ENCODE measurements at places on chromosomes 5 and 9. TPM values are rescaled to one million over a fixed set of nuclear protein-coding genes. Genes with fewer than 3 reads are reported as not detected.

GRCh38 chr5:178529080-178529479 lies 61.1 kb downstream of the COL23A1 start:
- no peak for DNase-seq

DNA sequence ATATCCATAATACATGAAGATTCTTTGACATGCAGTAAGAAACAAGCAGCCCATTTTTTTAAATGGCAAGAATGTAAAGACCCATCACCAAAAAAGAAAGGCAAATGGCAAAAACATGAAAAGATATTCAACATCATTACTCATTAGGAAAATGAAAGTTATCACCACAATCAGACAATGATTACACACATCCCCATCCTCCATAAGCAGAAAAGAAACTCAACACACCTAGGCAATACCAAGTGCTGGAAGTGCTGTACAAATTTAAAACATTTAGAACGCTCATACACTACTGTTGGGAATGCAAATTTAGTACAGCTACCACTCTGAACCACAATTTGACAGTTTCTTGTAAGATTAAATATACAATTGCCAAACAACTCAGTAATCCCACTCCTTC lies 466.7 kb downstream of the ACTL7B start:
- no peak for DNase-seq

DNA sequence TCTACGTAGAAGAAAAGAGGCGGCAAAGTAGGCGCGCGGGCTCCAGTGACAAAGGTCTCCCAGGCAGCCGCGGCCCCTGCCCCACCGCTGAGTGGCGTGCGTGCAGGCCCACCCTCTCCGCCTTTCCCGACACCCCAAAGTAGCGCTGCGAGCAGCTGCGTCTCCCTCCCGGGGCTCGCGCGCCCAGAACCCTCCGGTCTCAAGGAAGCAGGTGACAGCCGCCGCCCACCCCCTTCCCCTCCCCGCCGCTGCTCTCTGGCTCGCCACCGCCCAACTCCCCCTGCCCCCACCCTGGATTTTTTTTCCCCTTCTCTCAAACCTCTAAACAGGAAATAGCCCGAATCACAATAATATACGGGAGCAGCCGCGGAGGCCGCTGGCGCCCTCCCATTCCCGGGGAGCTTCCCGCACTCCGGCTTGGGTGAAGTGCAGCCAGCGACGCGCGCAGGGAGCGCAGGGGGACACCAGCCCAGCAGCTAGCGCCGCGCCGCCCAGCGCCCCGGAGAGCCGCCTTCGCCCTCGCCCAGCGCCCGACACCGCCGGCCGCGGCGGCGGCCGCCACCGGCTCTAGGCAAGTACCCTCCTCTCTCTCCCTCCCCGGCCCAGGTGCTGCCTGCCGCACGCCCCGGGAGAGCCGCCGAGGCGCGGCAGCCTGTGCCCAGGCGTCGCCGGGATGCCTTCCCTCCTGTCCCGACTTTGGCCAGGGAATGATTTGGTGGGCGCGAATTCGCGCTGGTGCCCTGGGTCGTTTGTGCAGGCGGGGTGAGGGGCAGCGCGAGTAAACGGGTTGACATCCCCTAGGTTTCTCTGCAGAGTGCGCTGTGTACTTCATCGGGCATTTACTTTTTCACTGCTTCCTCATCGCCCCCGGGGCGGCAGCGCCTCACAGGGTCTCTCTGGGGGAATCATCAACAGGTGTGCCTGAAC lies 52.7 kb upstream of the TJP2 start:
- DNase-seq: peak; percentile 61

GRCh38 chr5:82142217-82142841 lies 135.8 kb downstream of the RPS23 start:
- no peak for DNase-seq

GRCh38 chr5:179318221-179318955 lies 26.9 kb downstream of the ADAMTS2 start:
- DNase-seq: peak; percentile 48

- no peak for DNase-seq
Observed at GRCh38 chr5:140266471-140267200, 36.3 kb downstream of the PFDN1 start.

GRCh38 chr9:85433046-85433445 lies 308.7 kb downstream of the AGTPBP1 start:
- no peak for DNase-seq

DNA sequence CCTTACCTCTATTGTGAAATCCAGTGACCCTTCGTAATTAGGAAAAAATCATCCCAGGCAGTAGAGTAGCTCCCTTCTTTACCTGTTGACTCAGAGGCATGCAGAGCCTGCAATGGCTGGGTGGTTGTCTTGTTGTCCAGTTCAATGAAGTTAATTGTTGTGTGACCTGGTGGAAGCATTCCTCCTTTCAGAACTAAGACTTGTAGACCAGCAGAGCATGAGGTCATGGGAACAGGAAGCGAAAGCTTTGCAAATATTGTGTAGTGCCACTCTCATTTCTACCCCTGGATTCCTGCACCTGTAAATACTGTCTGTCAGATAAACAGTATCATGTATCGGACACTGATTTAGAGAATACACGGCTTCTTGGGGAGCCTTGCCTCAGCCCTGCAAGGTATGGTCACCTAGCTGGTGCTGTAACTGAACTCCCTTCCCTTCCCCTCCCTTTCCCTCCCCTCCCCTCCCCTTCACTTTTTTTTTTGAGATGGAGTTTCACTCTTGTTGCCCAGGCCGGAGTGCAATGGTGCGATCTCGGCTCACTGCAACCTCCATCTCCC lies 5.7 kb upstream of the PRXL2C start:
- DNase-seq: no peak

GRCh38 chr9:6214434-6214833 lies 1.2 kb upstream of the IL33 start:
- DNase-seq: no peak

GRCh38 chr5:128536254-128537220 lies 1.5 kb downstream of the FBN2 start:
- no peak for DNase-seq

The INVS gene
- total RNA-seq: 5.6 TPM

The DHFR gene
- 10.7 TPM for total RNA-seq

All from Right ventricle myocardium superior (tissue), 1 donor.